Urinary bladder (tissue), 4 donors: ENCODE measurements at places on chromosomes 1 and 21.

DNA sequence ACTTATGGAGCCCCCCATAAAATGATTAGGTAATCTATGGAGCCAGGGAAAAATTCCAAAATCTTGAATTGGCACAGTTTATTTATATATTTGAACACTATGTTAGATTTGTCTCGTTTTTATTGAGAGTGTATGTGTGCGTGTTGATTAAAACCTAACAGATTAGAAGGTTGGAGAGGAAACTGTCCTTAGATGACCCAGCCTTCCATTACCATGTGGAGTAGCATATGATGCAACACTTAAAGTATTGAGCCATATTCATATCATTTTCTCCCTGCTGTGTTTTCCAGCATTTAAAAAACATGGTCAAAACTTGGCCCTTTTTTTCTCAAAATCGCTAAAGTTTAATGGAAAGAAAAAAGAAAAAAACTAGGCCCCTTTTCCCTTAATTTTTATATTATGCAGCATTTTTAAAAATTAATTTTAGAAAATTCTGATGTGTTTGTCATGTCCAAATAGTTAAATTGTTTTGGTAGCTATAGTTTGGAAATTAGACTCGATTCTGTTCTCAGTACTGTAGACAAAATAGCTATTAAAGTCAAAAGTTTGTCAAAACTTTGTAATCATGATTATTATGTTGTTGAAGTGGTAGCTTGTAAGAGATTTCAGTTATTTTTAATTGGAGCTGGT lies 2.3 kb downstream of the LRRC8D start:
- DNase-seq, result no peak

- DNase-seq, result no peak
Measured at GRCh38 chr21:43303275-43304178, 123.4 kb downstream of the SIK1 start.

GRCh38 chr1:18352636-18353265 lies 128.0 kb upstream of the KLHDC7A start:
- no peak for DNase-seq

- DNase-seq, result no peak
Measured at GRCh38 chr1:203183828-203184227, 2.7 kb downstream of the CHI3L1 start.

DNA sequence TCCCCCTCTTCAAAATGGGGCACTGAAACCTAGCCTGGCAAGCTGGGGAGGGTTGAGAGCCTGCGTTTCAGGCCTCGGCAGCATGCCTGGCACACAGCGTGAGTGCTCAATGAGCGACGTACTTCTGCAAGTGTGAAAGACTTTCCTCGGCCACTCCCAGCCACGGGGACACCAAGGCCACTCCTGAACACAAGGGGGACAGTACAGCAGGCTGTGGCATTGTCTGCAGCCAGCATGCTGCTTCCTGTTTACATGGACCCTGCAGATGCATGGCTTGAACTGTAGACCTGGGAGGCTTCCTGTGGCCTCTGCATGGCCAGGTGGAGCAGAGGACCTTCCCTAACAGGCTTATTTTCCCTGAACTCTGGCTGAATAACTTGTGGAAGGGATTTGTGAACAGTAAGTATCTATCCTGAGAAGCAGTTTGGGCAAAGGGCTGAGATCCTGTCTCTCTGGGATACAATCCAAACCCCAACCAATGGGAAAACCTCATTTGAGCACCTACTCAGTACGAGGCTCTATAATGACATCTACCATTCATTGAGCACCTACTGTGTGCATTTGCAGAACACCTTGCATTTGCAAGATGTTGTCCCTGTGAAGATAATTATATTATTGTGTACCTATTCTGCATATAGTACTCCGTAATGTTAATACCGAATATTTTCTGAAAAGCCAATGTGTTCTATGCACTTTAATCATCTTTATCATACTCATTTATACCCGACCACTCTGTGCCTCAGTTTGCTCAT lies 9.9 kb upstream of the HSPG2 start:
- DNase-seq, result no peak

DNA sequence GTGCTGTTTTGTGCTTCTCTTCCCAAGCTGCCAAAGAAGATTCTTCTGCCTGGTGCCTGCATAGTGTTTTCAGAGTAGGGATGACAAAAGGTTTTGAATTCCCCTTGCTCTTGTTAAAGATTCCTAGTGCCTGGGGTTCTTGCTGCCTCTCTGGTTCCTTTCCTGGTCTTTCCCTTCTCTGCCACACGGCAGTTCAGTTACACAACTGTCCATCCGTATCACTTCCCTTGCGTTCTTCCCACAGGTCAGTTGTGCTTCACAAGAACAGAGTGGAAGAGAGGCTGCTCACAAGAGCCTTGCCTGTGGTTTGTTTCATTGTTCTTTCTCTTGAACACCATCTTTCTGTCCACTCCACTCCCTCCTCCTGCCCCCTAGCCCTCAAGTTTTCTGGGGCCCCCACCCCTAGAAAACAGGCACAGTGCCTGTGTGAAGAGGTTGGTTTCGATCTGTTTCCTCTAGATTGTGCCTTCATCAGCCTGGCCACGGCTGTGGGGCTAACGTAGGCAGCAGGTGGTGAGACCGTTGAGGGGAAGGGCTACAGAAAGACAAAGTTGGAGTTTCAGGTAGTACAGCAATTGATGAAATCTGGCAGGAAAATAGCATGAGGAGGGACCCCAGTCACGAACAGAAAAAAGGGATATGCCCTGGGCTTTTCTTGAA lies 5.8 kb downstream of the VASH2 start:
- no peak for DNase-seq

GRCh38 chr1:84668185-84668584 lies 22.1 kb downstream of the SSX2IP start:
- DNase-seq, result no peak

DNA sequence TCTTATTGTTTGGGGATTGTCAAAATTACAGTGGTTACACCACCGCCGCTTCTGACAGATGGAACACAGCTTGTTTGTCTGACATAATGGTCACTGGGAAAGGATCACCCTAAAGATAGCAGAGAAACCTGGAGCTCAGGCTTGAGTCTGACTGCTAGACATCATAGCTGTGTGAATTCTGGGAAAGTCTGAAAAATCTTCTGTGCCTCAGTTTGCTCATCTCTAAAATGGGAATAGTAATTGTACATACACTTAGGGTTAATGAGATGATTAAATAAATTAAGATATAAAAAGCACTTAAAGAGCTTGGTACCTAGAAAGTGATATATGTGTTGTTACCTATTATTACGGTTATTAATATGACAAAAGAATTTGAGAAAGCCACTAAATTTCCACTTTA lies 39.7 kb upstream of the NRIP1 start:
- DNase-seq, result no peak

DNA sequence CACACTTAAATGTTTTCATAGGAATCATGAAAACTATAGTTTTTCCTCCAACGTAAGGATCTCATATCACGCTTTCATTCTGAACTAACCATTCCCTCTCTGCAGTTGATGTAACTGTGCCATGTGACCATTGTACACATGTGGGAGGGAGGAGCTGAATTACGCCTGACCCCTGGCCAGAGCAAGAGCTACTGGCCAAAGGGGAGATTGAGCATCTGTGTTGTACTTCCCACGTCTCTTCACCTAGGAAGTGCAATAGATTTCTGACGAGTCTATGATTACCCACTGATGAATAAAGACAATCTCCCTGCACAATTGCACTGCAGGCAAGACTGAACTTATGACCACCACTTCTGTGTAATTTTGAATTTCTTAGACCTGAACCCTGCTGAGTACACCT lies 24.0 kb downstream of the PTPRC start:
- DNase-seq, result no peak

- DNase-seq, result no peak
Measured at GRCh38 chr1:245091818-245092637, 62.8 kb upstream of the KIF26B start.

- DNase-seq, result no peak
Measured at GRCh38 chr1:50967416-50968157, 2.5 kb upstream of the CDKN2C start.

GRCh38 chr1:235941876-235942624 lies 75.3 kb upstream of the LYST start:
- no peak for DNase-seq

DNA sequence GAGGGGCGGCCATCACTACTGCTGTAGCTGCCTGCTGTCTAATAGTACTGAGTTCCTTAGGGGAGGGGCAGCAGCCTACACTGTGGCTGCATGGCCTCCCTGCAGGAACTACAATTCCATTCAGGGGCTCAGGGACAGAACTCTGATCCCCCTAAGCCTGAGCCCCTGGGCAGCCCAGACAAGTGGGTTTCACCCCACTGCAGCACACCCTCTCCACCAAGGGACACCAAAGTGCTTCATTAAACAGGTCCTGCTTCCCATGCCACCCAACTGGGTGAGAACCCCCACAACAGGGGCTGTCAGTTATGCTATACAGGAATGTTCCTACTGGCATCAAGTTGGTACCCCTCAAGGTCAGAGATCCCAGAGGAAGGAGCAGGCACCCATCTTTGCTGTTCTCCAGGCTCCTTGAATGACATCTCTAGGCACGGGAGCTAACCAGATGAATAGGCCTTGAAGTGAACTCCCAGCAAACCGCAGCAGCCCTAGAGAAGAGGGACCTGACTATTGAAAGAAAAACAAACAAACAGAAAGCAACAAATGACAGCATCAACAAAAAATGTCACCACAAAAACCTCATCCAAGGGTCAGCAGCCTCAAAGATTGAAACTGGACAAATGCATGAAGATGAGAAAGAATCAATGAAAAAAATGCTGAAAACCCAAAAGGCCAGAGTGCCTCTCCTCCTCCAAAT lies 437.4 kb downstream of the NUF2 start:
- no peak for DNase-seq

GRCh38 chr1:89839516-89839915 lies 18.7 kb downstream of the LRRC8D start:
- no peak for DNase-seq

DNA sequence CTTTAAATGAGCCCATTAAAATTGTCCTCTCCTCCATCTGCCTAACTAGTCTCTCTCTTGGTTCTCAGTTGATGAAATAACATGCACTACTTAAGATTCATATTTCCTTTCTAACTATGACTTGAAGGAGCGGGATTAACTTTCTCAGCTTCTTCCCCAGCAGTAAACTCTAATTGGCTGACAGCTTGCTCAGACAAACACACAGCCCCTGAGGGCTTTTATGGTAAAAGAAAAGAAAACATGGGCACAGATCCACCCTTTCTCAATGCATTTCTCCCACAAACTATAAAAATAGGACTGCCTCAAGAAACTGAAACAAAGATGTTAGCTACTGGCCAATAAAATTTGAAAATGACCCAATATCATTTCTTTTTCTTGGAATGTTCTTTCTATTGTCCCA lies 703.1 kb downstream of the ADGRL2 start:
- no peak for DNase-seq

GRCh38 chr1:218467101-218468072 lies 122.3 kb downstream of the TGFB2 start:
- no peak for DNase-seq

DNA sequence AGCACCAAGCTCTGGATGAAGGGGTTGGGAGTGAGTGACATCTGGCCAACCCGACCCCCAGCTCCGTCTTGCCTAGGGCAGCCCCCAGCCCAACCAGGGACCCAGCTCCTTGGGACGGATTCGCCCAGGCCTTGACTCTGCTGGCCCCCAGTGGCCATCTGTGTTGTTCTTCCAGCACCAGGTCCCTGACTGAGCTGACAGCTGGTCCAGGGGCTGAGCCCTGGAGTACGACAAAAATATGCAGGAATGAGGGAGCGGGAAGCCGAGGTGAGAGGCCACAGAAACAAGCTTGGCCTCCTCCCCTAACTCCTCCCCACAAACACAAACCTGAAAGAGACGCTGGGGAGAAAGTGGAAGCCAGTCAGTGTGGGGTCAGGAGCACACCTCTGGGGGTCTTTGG lies 55.0 kb upstream of the PAX7 start:
- no peak for DNase-seq

GRCh38 chr1:223730479-223731132 lies 18.3 kb downstream of the CAPN2 start:
- DNase-seq, result no peak

- DNase-seq, result no peak
Measured at GRCh38 chr1:170749549-170749948, 85.6 kb downstream of the PRRX1 start.

DNA sequence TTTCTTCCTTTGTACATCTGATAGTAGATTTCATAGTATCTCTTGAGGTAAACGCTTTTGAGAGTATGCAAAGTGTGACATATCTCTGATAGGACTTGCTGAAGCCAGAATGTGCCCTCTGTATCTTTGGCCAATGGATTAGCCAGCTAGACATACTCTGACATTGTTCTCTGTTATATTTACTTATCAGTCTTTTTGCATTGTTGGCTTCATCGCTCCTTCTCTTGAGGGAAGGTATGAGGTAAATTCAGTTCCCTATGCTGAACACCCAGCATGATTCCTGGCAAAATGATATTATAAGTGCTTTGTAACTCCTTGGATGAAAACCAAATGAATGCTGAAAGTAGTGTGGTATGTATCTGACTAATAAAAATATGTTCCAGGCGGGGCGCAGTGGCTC lies 163.2 kb upstream of the CACYBP start:
- no peak for DNase-seq

- no peak for DNase-seq
Measured at GRCh38 chr1:16484501-16484835, 29.6 kb downstream of the RNU1-1 start.

GRCh38 chr1:201542309-201543035 lies 3.5 kb downstream of the NAV1 start:
- no peak for DNase-seq

DNA sequence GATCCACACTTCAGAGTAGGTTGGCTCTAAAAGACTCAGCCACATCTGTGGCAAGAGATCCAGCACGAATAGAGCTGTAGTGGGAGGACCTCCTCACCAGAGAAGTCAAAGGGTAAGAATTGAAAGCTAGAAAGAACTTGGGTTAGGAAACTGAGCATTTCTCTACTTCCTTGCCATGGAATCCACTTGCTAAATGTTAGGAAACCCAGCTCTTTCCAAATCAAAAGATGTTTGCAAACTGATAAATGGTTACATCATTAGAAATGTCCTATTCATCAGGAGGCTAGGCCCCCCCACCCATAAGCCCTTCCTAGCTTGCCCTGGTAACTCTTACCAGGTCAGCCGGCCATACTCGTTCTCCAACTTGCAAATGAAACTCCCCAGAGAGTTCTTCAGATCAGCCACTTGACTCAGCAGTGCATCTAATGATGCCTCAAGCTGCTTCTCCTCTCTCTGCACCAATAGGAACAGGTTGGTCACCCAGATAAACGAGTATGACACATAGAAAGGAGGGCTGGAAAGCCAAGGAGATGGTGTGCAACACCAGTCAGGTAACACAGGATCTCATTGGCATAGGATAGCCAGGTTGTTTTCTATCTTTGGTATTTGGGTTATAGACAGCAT lies 1.5 kb downstream of the MED8 start:
- DNase-seq, result no peak

GRCh38 chr1:189803364-189803763 lies 674.3 kb downstream of the BRINP3 start:
- no peak for DNase-seq
